ENCODE measurements at places on chromosomes 5 and 9. TPM values are rescaled to one million over a fixed set of nuclear protein-coding genes. Genes with fewer than 3 reads are reported as not detected.
A peak's percentile ranks its signal among the peaks of the same experiment; 100 is the strongest.

DNA sequence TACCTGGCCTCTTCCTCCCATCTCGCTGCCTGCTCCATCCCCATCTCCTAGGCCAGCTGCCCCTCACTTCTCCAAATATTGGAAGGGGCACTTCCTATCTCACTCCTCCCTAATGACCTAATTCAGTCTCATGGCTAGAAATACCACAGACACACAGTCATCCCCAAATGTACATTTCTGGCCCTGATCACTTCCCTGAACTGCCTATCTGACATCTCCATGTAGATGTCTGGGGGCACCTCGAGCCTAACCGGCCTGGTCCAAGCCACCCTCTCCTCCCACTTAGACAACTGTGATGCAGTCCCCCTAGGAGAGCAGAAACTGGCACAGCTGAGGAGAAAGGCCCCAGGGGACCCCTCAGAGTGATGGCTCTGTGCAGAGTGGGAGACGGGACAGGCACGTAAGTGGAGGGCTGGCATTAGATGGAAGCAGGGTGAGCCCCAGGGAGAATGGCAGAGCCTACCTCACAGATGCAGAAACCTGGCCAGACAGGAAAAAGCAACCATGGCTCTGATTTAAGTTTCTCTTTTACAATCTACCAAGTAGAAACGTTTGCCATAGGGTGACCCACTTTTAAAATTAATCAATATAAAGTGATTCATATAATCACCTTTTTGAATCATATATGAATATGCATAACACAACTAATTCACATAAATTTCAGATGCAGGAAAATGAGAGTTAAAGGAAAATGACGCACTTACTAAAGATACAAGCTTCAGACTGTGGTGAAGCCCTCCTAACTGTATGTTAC is 22.1 kb downstream of the CAMSAP1 start:
- DNase-seq = no peak

GRCh38 chr5:146291421-146292074 is 47.1 kb upstream of the POU4F3 start:
- peak; percentile 72 for DNase-seq

DNA sequence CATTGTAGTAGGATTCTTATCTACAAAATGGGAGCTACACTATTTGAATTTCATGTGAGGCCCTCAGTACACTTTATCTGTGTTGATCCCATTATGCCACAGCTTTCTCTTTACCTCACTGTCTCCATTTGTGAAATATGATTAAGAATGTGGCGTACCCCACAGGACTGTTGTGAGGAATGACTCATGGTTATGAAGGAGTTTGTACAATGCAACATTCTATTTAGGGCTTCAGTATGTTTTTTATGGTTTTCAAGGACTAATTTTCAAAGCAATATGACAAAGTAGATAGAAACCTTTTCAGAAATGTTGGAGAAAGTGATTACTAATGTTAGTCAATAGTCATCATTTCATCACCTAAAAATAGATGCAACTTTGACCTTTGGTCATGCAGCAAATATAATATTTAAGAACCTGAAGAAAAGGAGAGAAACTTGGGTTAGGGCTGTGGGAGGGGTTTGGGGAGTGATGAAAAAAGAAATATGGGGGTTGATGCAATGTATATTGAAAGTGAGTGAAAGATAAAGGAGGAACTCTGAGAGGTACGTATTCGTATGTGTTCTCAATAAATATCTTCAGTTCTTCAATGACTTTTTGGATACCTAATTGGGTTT is 53.7 kb upstream of the PIP5K1B start:
- DNase-seq = no peak

The SEMA5A gene
- polyA plus RNA-seq = 14.8 TPM

DNA sequence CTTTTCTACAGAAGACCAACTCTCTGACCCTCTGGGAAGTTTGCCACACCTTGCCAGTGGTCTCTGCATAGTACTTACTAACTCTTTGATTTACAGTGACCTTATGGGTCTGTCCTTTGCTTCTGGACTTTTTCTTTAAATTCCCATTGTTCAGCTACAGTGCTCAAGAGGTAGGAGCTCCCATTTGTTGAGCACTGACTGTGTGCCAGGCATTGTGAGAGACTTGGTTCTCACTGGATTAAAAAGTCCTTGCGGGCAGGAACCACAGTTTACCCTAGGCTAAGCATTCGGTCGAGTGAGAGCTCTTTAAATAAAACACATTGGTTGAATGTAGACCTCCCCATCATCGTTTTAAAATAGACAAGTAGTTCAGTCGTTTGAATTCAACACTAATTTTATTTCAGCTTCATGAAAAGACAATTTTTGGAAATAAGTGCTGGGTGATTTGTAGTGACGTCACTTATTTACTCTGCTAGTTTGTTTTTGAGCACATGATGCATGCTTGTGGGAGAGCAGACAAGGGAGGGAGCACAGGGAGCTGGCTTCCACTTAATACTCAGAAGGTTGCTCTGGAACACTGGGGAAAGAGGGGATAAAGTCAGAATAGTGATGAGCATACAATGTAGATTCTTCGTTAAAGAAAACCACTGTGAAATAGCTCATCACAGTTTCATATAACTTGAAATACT is 27.1 kb downstream of the RASGRF2 start:
- no peak for DNase-seq

The CARTPT gene
- not detected for polyA plus RNA-seq

DNA sequence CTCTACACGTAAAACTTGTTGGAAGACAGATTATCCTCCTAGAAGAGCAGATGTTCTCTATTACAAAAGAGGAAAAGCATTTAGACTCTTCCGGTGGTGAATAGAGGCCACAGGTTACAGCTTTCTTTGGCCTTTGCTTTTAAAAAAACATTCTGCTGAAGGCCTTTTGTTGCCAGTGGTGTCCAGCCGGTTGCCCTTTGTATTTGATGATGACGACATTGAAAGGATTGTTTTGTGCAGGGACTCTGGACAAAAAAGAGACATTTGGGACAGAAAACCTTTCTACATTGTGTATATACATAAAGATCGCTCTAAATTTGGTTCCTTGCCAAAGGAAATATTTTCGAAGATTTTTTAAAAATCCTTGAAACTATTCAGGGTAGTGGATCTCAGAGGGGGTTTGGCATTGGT is 180.3 kb downstream of the C9orf152 start:
- no peak for DNase-seq

DNA sequence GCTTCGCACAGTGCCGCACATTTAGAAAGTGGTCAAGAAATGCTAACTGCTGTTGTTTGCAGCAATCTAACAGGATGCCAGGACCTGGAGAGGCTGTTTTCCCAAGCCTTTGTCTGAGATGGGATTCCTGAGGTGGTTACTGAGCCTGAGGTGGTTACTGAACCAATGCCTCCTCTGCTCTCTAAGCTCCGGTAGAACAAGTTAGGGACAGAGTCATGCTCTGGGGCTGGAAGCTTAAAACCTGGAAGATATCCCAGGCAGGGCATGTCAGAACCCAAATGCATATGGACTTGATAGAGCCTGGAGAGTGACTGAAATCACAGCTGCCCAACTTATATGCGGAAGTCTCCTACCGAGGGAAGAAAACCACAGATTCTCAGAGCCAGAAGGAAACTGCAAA is 46.5 kb upstream of the FAT2 start:
- DNase-seq = no peak

The NDST1 gene
- 42.5 TPM for polyA plus RNA-seq

- DNase-seq = peak; percentile 63
These were observed 77.5 kb downstream of the ZSWIM6 start for GRCh38 chr5:61409568-61409967.

The CAPSL gene
- 0.66 TPM for polyA plus RNA-seq

The CDKN2A gene
- polyA plus RNA-seq = 2.9 TPM

DNA sequence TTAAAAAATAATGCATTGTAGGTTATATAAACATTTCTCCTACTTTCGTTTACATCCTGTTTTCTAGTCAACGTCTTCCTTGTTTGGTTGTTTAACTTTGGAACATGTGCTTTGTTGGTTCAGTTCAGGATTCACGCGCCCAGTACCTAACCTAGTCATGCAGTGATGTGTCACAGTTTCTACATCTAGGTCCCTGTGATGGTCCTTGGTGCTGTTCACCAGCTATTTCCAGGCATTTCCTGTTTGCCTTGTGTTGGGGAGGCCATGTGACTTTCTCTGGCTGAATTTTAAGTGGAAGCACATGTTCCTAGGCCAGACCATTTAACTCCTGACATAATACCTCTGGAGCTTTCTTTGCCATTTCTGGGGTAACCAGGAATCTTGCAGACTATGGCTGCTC is 292.3 kb downstream of the SMARCA2 start:
- DNase-seq = no peak

- peak; percentile 91 for DNase-seq
These were observed 15.1 kb downstream of the GPSM1 start for GRCh38 chr9:136342181-136343120.

- DNase-seq = peak; percentile 29
These were observed 108.5 kb downstream of the UBAP2 start for GRCh38 chr9:33939924-33940874.

The HAPLN1 gene
- polyA plus RNA-seq = 32.7 TPM

DNA sequence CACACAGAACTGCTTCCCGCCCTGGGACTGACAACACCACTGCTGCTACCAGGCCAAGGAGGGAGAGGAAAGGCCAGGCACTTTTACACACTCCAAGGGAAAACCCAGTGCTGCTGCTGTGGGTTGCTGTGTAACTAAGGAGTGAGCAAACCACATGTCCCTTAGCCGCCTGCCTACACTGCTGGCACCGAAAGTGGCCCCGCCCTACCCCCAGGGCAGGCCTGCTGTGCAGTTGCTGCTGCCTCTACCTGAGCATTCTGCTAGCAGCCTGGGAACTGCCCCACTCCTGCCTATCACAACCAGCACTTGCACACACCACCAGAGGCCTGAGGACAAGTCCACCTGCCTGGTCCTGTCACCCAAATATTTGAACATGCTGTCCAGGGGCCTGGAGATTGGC is 740.9 kb downstream of the DTWD2 start:
- no peak for DNase-seq

Measured in hepatocyte (in vitro differentiated cells).